ENCODE measurements at places on chromosomes 6 and 20.

DNA sequence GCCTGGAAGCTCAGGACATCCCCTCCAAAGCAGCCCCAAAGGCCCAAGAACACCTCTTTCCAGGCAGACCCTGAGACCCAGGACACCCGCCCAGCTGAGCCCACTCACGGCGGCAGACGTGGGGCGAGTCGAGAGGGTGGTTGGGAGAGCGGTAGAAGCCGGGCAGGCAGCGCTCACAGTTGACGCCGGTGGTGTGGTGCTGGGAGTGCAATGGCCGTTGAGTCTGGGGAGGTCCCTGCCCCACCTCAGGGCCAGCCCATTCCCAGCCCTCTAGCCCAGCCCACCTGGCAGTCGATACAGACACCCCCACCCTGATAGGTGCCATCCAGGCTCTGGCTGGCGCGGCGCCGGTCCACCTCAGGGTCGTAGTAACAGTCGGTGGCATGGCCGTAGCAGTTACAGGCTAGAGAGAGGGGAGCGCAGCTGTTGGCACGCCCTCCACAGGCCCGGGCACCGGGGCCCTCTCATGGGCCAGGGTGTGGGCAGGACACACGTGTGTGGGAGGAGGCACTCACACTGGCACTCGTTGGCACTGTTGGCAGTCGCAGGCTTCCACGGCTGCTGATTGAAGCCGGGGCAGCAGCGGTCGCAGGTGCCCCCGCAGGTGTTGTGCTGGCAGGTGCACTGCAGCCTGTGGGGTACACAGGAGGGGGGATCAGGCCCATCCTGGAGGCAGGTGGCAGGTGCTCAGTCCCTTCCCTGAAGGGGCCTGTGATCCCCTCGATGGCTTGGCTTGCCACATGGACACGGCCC lies 20.5 kb downstream of the LAMA5 start:
- no peak for DNase-seq

- no peak for DNase-seq
Observed at GRCh38 chr20:51159303-51159702, 136.4 kb upstream of the KCNG1 start.

GRCh38 chr6:124297507-124297906 lies 493.8 kb downstream of the NKAIN2 start:
- no peak for DNase-seq

DNA sequence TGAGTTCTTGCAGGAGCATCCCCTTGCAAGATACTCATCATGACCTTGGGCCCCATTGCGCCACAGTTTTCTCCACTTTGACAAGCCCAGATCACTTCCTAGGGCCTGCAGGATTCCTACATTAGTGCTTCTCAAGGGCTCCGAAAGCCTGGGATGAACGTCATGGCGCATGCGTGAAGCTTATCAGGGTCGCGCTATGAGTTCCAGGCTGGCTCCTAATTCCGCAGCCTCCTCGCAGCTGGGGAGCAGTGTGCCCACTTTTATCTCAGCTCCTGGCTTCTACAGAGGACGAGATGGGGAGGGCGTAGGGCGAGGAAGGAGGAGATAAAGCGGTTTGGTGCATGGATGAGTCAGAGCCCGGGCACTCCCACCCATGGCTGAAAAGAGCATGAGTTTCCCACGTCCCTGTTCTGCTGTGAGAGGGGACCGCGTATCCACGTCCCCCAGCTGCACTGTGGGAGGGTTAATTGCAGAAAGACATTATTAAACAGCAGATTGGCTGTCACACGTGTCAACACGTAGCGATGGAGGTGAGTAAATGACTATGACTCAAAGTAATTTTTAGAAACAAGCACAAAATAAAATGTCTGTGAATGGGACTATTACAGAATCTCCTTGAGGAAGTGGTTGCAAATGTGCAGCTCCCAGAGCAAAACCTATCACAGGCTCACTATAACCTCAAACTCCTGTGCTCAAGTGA lies 72.9 kb upstream of the DSP start:
- peak; percentile 10 for DNase-seq

DNA sequence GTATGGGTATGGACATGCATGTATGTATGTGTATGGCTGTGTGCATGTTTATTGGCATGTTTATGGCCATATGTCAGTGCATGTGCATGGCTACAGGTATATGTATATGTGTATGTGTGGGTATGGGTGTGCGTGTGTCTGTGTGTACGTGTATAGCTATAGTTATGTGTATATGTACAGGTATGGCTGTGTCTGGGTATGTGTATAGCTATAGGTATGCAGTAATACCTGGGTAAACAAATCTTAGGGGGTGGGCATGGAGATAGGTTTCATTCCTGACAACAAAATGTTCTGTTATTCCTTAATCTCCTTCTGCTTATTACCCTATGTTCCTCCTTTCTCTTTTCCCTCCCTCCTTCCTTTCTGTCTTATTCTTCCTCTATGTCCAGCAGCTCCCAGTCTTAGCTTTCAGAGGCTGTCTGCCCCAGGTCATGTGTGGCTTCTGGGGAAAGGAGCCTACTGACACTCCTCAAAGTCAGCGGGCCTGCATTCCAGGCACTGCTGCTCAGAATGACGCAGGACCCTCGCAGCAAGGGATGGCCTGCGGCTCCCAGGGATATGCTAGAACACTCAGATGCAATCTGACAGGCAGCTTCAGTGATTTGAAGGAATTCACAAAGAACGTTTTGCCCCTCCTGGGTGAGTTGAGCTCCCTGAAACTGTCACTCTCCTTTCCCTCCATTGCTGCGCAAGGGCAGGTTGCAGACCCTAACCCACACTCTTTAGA lies 139.3 kb upstream of the PHACTR1 start:
- DNase-seq: peak; percentile 75

GRCh38 chr6:20028143-20028542 lies 184.1 kb downstream of the MBOAT1 start:
- DNase-seq: no peak

DNA sequence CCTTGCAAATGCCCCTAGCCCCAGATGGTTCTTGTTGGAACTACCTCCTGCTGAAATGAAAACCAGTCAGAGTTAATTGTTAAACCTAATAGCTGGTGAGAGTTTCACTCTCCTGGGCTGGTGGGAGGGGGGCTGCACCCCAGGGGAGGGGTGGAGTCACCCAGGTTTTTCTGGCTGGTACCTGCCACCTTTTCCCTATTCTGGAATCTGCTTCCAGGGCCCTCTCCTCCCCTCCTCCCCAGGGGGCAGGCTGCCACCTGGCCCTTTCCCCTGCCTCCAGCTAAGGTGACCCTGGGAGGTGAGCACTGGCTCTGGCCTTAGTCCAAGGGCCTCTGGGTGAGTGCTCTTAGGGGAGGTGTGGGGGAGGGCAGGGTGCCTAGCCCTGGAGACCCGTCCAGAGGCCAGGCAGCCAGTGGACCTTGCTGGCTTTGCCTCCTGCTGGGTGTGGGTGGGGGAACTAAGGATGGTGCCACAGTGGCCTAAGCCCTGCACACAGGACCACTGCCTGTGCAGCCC lies 48.8 kb upstream of the EPB41L1 start:
- no peak for DNase-seq

- DNase-seq: no peak
Observed at GRCh38 chr6:1514078-1514477, 95.6 kb upstream of the FOXC1 start.

- DNase-seq: no peak
Observed at GRCh38 chr6:168516944-168517741, 76.2 kb downstream of the SMOC2 start.

GRCh38 chr20:23079016-23079351 lies 7.1 kb downstream of the CD93 start:
- DNase-seq: no peak

- DNase-seq: no peak
Observed at GRCh38 chr6:52230685-52231084, 13.6 kb downstream of the IL17F start.

DNA sequence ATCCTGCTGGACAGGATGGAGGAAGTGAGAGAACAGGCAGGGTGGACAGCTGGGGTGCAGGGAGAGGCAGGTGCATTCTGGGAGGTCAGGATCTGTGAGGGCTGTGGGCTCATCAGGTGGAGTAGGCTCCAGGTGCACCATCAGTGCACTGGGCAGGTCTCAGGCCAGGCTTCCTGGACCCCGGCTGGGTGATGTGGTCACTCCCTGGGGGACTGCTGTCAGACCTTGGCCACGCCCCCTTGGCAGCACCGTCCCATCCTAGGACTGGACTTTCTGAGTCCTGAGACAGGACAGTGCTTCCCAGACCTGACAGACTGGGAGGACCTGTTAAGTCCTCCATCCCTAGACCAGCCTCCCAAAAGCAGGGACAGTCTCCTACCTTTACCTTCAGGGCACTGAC lies 626.7 kb upstream of the DEFB115 start:
- DNase-seq: no peak

DNA sequence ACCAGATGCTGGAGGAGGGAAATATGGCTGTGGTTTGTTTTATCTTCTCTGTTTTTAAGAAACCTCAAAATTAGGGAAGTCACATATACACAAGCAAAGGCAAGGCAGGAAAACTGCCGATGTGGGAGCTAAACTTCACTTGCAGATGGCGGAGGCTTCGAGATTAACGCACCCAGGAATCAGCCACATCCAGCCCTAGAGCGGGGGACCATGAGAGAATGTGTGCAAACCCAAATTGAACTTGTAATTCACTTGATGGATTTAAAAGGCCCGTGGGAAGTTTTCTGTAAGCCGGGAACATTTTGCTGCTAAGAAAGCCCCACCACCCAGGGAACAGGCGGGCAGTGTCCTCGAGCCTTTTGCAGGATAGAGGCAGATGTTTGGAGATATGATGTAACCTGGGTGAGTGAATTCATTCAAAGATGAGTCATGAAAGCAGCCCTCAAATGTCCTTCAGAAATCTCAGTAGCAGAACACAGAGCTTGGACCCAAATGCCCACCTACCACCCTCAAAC lies 39.9 kb downstream of the PREX1 start:
- peak; percentile 73 for DNase-seq

- peak; percentile 61 for DNase-seq
Observed at GRCh38 chr6:129936329-129937165, 75.4 kb upstream of the TMEM244 start.

DNA sequence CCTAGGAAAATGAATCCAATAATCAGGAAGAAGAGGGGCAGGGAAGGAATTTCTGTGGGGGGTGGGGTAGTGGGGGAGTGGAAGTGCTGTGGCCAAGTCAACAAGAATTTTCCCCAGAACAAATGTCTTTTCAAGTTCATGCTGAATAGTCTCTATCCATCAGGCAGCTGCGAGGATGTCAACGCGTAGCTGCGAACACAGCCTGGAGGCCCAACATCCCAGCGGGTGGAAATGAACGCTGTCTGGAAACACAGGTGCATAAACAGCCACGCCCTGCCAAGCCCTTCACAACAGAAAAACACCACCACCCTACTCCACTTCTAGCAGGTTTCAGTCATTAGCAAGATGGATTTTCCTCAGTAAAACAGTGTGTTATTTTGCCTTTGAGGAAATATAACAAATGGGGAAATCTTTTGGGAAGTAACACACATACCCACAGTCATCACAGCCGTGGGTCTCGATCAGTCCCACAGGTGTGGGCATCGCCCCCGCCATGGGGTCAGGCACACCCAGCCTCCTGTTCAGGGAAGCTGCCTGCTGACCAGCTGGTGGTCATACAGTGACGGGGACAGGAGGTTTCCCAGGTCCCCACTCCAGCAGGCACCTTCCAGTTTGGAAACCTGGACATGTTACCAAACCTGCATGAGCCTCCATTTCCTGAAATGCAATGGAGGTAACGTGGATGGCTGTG lies 112.1 kb upstream of the THBS2 start:
- no peak for DNase-seq

DNA sequence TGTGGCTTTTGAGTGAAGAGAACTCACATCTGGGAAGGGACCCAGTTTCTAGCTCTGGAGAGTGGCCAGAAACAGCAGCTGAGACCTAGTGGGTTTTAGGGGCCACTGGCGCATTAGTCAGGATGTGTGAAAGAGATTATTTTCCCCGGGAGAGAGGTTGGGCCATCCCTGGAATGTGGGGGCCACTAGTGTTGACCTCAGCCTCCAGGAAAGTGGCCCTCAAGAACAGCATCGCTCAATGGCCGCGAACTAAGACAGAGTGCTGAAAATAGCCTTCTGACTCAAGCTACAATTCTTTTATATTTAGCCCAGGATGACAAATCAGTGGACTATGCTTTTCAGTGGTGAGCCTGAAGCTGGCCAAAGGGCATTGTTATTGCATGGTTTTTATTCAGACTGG lies 210.4 kb upstream of the RNF24 start:
- DNase-seq: peak; percentile 94

DNA sequence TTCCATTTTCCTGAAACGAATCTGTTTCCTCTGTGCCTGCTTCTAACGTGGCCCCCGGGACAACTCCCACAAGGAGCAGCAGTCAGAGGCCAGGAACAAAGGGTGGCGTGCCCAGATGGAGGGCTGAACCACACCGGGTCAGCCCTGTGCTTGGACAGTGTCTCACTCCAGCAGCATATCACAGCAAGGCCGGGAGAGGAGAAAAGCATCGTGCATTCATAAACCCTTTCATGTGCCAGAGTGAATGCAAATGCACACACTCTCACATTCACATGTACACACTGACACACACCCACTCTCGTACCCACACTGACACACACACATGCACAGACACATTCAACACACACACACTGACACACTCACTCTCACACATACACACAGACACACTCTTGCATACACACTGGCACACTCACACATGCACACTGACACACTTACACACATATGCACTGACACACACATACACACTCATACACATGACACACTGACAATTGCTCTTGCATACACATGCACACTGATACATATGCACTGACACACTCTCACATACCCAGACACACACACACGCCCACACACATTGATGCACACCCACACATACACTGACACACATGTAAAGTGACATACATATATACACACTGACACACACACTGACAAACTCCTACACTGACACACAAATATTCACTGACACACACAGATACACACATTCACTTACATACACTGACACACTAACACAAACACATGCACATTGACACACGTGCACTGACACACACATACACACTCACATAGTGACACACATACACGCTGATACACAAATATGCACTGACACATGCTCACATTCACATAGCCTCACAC lies 237.0 kb downstream of the LRFN2 start:
- no peak for DNase-seq

DNA sequence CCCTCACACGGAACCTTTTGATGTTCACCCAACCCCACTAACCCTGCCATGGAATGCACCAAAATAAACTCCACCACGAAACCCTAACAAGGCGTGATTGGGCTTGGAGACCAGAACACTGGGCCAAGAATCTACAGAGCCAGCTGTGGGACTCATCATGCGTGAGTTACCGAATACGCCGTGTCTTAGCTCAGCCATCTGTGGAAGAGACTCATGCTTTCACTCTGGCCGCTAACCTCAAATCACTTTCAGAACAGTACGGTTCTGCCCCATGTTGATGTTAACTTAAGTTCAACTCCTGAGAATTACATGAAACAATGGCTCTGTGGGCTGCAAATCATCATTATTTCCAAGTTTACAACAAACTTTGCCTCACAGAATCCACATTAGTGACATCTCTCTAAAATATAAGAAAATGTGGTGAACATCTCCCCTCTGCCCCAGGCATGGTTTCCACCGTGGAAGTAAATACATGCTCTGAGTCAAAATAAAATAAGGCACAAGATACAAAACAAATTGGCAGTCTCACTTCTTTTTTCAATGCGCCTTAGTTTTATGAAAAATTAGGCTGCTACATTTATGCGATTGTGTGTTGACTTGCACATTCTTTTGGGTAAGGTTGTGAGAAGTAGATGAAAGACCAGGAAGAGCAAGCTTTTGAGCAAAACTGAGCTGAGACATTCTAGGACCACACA lies 308.9 kb upstream of the EXOC2 start:
- no peak for DNase-seq

GRCh38 chr6:133040803-133041419 lies 200.2 kb upstream of the EYA4 start:
- no peak for DNase-seq

Measured in iris pigment epithelial cell (primary cell).